NK-92 treated with Interleukin-12 subunit alpha and Interleukin-12 subunit beta, amount 100 ng/mL, for 24 hours (cell line): ENCODE measurements at places on chromosomes 12 and 14.
A peak's percentile ranks its signal among the peaks of the same experiment; 100 is the strongest.

- DNase-seq = no peak
These were observed 58.7 kb downstream of the TESC start for GRCh38 chr12:117040496-117040895.

- DNase-seq = no peak
These were observed 623.4 kb downstream of the DIO2 start for GRCh38 chr14:79587875-79588274.

- DNase-seq = no peak
These were observed 331.2 kb upstream of the FBXO33 start for GRCh38 chr14:39763402-39763890.

- no peak for DNase-seq
These were observed 39.8 kb upstream of the NUAK1 start for GRCh38 chr12:106178562-106178961.

DNA sequence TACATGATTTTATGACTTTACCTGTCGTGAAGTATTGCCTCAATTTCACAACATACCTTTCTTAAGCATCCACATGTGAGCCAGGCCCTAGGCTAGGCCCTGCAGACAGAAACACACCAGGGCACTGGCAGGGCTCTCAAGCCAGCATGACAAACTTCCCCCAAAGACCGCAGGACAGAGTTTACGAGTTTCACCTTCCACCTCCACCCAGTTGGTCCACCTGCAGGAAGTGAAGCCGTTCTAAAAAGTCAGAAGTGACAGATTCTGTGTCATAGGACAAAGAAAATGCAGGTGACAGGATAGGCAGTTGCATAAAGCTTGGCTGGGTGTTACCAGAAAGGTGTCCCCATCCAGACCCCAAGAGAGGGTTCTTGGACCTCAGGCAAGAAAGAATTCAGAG, 382.3 kb downstream of the PCNX1 start:
- peak; percentile 2 for DNase-seq

DNA sequence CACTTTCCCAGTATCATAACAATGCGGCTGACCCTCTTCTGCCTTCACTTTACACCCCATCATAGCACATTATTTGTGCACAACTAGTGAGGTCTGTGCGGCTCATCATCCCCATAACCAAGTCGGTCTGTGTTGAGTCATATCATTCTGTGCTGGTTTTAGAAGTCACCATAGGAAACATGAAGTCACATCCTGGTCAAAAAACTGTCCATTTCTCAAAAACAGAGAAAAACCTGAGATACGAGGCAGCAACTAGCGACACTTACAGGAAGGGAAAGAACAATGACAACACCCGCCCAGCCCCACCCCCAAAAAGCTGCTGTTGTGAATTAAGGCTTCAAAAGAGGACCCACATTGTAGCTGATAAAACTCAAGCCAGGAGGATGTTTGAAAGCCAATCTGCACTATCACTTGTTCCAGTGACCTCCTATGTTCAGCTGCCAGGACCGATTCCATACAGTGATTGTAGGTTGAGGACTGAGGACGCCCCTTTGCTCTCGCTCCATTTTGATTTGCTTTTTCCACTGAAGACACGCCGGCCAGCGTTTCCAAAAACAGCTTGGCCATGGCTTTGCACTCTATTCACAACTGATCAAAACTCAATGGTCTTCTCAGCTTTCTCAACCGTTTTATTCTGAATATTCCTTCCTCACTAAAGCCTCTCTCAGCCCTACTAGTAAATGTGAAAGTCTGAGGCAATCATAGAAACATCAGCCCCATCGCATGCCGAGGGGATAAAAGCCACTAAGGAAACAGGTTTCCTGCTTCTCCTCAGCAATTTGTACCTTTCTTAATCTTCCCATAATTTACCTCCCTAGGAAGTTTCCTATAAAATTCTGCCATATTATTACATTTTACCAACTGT, 87.5 kb downstream of the DUSP16 start:
- DNase-seq = peak; percentile 33

DNA sequence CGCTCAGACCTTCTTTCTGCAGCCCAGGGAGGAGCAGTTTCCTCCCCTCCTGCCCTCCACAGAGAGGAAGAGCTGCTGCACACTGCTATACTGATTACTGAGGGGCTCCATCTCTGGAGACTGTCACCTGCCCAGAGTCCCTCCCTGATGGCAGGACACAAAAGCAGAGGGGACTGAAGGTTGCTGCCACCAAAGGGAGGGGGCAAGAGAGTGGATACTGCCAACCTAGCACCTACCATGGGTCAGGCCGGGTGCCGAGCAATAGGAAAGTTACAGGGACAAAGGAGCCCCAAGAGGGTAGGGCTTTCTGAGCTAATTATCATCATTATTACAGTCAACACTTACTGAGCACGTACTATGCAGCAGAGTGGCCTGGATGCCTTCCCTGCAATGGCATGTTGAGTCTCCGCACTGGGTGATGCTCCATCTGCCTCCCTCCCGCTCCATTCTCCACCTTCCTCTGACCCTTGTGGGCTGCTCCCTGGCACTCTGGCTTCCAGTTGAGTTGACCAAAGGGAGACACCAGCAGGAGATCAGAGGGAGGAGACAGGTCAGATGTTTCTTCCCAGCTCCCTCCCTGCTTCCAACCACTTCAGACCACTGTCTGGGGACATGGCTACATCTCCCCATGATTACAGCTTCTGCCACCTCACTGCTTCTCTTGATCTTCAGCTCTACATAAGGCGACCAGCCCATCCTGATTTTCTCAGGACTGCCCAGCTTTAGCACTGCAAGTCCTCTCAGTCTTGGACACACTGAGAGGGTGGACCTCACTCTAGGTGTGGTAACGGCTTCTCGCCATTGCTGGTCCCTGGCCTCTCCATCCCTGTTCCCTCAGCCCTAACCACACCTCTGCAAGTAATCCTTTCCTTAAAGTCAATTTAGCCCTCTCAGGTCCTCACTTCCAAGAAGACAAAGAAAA, 2.6 kb upstream of the KRT79 start:
- no peak for DNase-seq

- no peak for DNase-seq
These were observed 104.4 kb upstream of the ATF7IP start for GRCh38 chr12:14261096-14261495.

DNA sequence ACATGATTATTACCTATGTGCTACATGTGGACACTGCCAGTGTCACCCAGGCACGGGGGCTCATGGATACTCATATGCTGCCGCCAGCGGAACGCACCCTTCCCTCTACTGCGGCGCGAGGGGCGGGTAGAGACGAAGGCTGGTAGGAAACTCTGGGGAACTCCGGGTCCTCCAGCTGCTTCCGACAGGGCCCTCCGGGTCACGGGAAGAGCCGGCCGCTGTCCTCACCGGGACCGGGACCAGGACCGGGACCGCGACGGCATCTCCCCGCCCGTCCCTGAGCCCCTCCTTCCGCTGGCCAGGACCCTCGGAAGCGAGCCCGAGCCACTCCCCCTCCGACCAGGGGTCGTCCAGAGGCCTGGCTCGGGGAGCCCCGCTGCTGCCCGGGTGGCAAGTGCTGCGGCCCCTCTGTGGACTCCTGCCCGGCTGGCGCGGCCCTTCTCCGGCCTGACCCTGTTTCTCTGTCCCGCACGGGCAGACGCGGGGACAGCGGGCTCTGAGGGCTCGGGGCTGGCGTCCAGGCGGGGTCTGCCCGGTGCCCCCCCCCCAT, 209.6 kb downstream of the ADGRD1 start:
- no peak for DNase-seq

DNA sequence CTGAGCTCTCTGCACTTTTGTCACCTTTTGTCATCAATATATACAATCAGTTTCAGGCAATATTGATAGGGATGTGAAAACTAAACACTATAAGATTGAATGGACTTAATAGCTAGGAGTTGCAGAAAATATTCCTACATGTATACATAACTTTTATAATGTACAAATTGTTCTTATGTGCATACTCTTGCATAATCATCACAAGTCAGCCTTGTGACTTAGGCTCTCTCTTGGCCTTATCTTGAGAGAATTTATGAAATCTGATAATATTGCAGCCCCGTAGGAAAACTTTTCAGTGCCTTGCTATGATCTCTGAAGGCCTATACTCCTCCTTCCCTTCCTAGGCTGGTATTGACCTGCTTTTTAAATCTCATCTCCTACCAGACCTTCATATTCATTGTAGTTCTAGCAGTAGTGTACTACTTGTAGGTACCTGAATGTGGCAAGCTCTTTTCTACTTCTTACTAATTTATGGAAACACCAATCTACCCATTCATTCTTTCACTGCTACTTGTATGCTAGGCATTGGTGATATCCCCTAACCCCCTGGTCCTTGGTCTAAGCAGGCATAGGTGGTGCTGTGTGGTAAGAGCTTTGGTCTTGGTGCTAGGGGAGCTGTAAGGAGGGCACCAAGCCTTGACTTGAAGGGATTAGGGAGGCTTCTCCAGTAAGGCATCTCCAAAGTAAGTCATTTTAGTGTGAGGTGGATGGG, 100.0 kb downstream of the PRKCH start:
- DNase-seq = no peak

DNA sequence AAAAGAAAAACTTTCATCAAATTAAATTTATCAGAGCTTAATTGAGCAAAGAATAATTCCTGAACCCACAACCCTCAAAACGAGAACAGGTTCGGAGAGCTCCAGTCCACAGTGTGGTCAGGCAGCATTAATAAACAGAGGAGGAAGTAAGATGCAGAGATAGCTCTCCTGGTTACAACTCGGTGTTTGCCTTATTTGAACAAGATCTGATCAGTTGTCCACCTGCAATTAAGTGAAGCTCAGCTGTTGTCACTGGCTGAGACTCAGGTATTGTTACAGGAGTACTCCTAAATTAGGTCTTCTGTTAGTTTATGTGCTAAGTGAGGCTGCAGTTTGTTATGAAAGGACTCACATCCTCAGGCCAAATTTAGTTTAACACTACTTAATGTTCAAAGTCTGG, 451.4 kb upstream of the PDE3A start:
- DNase-seq = no peak

DNA sequence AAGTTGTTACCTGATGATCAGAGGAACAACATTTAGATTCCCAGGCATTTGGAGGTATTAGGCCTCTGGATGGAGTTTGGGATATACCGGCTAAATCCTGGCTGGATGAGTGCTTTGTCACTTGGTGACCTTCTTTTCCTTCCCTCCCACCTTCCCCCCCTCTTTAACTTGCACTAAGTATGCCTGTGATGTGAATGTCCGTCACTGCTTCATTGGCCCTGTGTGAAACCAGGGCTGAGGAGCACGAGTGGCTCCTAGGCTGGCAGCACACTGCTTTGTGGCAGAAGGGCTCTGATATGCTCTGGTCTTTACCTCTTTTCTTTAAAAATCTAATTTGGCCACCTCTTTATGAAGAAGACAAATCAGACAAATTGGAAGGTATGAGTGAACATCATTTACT, 95.7 kb downstream of the ESR2 start:
- DNase-seq = no peak

DNA sequence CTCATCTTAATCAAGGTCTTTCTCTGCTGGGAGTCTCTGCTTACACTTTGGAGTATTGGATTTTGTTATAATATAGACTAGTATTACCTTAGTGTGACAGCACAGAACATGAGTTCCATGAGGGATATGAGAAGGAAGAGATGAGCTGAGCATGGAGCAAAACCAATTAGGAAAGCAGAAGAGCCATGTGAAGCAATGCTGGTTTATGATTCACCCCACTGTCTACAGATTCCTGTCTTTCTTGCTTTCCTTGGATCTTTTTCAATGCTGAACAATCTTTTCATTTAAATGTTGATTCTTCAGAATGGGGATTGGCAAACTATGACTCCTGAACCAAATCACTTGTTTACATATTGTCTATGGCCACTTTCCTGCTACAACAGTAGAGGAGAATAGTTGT, 70.4 kb upstream of the KITLG start:
- no peak for DNase-seq

DNA sequence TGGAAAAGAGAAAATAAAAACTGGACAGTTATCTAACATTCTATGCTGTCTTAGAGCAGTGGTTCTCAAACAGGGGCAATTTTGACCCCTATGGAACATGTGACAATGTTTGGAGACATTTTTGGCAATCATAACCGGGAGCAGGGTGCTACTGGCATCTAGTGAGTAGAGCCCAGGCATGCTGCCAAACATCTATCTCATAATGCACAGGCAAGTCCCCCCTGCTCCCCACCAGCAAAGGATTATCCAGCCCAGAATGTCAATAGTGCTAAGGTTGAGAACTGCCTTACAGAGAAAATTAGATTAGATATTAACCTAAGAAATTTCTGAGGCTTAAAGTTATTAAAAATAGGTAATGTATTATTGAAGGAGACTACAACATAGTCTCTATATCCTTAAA, 22.9 kb upstream of the CATSPERB start:
- DNase-seq = no peak

DNA sequence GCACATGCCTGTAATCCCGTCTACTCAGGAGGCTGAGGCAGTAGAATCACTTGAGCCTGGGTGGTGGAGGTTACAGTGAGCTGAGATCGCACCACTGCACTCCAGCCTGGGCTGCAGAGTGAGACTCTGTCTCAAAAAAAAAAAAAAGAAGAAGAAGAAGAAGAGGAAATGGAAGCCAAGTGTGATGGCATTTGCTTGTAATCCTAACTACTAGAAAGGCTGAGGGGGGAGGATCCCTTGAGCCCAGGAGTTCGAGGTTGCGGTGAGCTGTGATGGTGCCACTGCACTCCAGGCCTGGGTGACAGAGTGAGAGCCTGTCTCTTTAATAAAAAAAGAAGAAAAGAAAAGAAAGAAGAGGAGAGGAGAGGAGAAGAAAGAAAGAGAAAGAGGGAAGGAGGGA, 52.1 kb downstream of the LGMN start:
- no peak for DNase-seq

DNA sequence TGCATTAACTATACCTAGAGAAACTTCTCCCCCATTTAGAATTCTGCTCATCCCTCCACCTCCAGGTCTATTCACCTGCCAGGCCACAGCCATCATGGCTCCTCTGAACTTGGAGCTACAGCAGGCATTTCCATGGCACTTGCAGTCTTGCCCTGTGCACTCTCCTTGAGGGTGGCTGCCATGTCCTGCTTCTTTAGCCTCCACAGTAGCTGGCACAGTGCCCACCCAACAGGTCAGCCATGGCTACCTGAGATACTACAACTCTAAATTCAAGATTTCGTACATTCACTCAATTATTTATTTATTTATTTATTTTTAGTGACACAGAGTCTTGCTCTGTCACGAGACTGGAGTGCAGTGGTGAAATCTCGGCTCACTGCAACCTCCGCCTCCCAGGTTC, 46.5 kb downstream of the GCH1 start:
- DNase-seq = no peak
